ENCODE measurements at places on chromosomes 11 and 22.

- DNase-seq: peak; percentile 9
Observed at GRCh38 chr11:8566613-8567210, 27.3 kb downstream of the STK33 start.

GRCh38 chr11:68321293-68322051 is 9.1 kb downstream of the LRP5 start:
- no peak for DNase-seq

DNA sequence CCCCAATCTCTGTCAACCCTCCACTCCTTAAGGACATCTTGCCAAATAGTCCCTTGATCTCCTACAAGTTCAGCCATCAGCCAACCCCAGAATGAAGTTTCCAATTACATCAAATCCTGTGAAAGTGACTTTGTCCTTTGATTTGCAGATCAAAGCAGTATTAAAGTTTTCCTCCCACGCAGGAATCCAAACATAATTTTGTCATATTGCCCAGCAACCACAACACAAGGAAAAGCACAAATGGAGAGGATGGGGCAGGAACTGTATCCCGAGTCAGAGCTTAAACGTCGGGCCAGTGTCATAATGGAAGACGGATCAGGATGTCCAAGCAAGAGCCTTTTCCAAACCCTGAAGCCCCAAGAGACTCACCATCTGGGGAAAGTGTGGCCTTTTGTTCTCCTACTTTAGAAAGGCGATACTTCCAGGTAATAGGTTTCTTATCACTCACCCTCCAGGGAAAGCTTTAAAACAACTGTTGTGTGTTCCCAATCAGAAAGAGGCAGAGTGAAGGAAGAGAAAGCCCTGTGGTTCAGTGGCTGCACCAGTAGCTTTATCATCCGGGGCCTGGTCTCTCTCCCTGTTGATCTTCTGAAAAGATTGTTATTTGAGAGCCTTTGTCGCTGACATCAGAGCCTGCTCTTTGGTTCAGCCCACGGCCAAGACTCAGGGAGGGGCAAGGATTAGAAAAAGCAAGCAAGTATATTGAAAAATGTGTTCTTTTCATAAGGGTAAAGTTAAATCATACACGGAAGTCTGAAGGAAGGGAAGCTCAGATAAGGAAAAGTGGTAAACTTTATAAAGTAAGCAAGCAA is 41.7 kb downstream of the EXPH5 start:
- DNase-seq: no peak

DNA sequence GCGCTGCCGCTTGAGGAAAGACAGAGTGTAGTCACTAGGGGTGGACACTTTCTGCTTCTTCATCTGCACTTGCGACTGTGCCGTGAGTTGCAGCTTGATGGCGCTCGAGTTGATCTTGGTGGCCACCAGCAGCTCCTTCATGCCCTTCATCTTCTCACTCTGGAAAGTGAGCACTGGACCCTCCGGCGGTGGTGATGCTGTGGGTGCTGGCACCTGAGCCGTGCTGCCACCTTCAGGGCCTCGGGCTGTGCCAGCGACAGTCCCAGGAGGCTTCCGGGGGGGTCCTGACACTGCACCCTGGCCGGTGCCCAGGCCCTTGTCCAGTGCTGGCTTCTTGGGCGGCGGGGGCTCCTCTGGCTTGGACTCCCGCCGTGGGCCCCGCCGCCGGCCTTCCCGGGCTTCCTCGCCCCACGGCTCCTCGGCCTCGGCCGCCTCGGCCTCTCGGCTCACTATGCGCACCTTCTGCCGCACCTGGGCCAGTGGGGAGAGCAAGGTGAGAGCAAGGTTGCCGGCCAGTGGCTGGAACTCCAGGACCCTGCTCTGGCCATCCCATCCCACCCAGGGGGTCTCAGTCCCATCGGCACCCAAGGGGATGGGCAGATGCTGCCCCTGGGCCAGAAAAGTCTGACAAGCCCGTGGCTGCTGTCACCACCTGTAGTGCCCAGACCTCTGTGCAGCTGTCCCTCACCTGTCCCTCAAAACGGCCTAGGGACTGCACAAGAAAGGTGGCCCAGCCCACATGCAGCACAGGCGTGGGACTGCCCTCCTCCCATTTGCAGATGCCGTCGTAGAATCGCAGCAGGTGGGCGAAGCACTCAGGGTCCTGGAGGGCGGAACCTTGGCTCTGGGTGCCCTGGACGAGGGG is 1.6 kb upstream of the MAP4K2 start:
- DNase-seq: no peak

- DNase-seq: no peak
Observed at GRCh38 chr11:12278766-12279671, 98.4 kb upstream of the PARVA start.

- peak; percentile 58 for DNase-seq
Observed at GRCh38 chr11:120068114-120068573, 69.8 kb downstream of the TRIM29 start.

GRCh38 chr11:10688401-10688800 is 5.2 kb downstream of the IRAG1 start:
- no peak for DNase-seq

GRCh38 chr11:80958361-80958760 is 1517.5 kb upstream of the TENM4 start:
- no peak for DNase-seq

- DNase-seq: no peak
Observed at GRCh38 chr11:128981254-128981653, 38.6 kb upstream of the TP53AIP1 start.

DNA sequence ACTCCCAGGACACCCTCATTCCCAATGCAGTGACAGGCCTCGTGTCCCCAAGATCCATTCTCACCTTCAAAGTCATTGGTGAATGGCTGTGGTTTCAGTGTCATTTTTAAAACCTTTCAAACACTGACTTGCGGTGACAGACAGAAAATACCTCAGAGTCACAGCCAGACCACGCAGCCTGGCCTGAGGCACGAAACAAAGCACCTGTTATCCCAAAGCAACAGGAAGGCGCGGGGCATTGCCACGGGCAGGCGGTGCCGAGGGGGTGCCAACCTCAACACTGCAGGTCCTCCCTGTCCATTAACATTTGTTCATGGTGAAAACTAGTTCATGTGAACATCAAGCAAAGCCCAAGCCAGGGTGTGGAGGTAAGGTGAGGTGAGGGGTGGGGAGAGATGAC is 38.2 kb downstream of the RPUSD4 start:
- DNase-seq: no peak

- no peak for DNase-seq
Observed at GRCh38 chr22:47604563-47604962, 842.1 kb downstream of the TBC1D22A start.

DNA sequence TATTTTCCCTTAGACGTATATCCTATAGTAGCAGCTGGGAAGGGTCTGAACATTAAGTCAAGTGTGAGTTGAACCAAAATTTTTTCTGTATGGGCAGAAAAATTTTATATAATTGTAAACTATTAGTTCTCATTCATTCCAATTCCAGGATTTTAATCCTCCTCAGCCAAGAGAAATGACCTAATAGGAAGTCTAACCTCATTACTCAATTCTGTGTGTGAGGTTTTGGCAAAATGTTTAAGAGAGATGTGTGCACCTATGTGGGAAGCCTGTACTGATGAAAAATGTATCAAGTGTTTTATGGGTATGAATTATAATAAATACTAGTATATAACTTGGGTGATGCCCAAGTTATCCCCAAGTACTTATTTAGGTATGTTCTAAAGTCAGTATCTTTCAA is 311.6 kb upstream of the PITPNB start:
- no peak for DNase-seq

DNA sequence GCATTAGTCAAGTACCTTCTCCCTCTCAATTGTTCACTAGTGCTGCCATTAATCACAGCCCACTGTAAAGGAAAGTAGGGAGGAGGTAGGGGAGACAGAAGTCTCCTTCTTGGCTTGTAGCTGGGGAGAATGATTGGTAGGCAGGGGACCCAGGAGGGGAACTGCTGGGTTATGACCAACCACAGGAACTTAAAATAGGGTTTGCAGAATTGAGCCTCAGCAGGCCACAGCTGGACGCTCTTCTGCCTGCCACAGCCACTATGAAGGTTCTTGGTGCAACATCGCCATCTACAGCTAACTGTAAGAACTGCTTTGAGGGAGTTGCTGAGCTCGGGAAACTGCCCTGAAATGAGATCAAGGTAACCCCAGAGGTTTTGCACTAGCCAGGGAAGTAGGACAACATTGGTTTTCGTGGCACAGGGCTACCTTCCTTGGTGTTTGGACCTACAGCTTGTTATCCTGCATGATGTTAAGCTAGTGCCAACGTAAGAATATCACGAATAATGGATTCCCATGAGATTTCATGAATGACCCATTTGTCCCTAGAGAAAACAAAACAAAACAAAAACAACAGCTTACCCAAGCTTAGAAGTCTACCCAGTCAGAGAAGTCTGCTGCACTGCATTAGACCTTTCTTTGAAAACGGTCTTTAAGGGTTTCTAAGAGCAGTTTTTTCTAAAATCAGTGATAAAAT is 787.1 kb upstream of the API5 start:
- peak; percentile 72 for DNase-seq

DNA sequence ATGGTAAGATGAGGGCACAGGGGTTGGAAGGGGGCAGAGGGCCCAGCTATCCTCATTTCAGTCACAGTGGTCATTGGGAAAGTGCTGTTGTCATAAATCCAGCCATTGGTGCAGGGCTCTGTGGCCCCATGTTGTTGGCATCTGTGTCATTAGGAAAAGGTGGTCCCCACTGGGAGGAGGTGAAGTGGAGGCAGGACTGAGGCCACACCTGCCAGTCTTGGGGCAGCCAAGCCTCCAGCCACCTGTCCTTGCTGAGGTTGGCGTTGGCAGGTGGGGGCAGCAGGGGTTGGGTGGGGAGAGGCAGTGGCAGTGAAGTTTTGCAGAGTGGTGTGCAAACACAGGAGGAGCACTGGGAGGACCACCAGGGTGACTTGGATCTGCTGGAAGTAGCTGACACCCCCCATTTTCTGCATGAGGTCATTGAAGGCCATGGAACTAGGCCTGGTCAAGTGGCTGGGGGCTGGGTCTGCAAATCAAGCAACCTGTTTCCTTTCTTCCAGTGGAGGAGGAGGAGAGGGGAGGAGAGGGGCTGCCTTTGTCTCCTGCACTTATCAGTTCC is 25.3 kb downstream of the SLC22A6 start:
- no peak for DNase-seq

GRCh38 chr11:7632211-7632610 is 41.1 kb downstream of the CYB5R2 start:
- DNase-seq: no peak

GRCh38 chr11:121248496-121248895 is 44.1 kb upstream of the SC5D start:
- DNase-seq: no peak

GRCh38 chr11:70467201-70468085 is 69.1 kb downstream of the CTTN start:
- DNase-seq: peak; percentile 54

- DNase-seq: no peak
Observed at GRCh38 chr11:68296344-68297051, 15.9 kb upstream of the LRP5 start.

- DNase-seq: no peak
Observed at GRCh38 chr11:134407923-134408322, 4.1 kb downstream of the B3GAT1 start.

DNA sequence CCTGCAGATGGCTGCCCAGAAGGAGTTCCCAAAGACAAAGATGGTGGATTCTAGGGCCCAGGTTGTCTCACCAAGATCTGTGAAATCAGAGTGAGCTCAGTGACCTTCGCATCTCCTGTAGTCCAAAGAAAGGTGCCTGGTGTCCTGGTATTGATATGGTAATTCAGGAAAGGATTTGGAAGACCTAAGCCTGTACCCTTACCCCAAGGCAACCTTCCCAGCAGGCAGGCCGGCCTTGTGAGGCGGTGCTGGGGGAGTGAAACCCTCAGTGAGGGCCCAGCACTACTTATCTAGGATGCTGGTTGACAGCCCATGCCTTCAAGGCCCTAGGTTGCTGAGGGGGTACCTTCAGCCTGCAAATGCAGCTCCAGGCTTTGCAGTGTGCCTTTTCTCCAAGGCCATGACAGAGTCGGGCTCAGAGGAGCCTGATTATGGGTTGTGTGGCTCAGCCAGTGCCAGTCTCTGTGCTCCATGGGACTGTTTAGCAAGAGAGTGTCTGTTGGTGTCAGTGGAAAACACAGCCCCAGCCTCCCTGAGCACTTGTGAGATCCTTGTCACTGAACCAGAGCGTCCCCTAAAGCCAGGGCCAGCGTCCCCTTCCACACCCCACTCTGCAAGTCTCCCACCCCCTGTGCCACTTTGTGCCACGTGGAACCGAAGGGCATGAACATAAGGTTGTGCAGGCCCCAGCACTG is 72.8 kb upstream of the MYOD1 start:
- DNase-seq: no peak

DNA sequence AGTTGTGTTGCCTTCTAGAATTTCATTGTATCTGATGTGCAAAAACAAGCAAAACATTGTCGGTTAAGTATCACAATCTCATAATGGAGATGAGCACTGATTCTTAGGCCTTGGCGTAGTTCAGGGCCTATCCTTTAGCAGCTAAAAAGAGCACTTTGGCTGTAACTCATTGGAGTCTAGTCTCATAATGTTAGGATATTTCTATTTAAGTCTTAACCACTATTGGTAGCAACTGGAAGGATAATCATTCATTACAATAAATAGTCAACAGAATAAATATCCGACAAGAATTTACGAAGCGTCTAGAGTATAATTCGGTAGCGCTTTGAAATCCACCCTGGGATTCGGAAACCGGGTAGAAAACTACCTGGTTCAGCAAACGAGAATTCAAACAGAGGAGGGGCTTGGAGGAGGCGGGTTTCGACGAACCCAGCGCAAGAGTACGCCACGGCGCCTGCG is 461 bp upstream of the EED start:
- no peak for DNase-seq

DNA sequence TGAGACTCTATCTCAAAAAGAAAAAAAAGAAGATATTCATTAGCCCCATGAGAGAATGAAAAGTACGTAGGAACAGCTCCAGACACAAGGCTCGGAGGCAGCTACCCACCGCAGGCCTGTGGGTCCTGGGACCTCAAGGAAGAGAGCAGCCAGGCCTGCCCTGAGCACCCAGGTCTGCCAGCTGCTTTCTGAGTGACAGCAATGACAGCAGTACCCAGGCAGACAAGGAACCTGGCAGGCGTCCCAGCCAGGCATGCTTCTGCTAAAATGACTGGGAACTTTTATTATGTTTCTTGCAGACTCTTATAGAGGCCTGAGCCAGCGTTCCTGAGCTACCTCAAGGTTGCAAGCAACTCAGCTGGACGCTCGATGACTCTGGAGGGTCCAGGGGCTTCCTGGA is 31.6 kb downstream of the CPT1A start:
- DNase-seq: no peak

GRCh38 chr11:19290356-19290755 is 49.6 kb upstream of the E2F8 start:
- no peak for DNase-seq

GRCh38 chr11:122697636-122698167 is 42.2 kb downstream of the UBASH3B start:
- DNase-seq: no peak

Measured in NCI-H1417 (cell line).